HT-29 (cell line): ENCODE measurements at places on chromosomes 13 and 19. TPM values are rescaled to one million over a fixed set of nuclear protein-coding genes. Genes with fewer than 3 reads are reported as not detected.

ZNF93 gene
- 0.03 TPM in 1 of 2 replicates, not detected in the other for total RNA-seq

SIGLEC6 gene
- not detected in 2 replicates for total RNA-seq

KLK11 gene
- 128 and 138 TPM in 2 replicates for total RNA-seq

SYNGR4 gene
- total RNA-seq, result 0.34 and 1.2 TPM in 2 replicates

PRODH2 gene
- total RNA-seq, result not detected in 2 replicates

KLHL1 gene
- not detected in 2 replicates for total RNA-seq

UNC13A gene
- 0.03 and 0.05 TPM in 2 replicates for total RNA-seq

RNF113B gene
- total RNA-seq, result not detected in 2 replicates

TNFAIP8L1 gene
- total RNA-seq, result 6.3 TPM in 2 replicates

SMIM44 gene
- total RNA-seq, result 0.60 and 1.4 TPM in 2 replicates

CCNA1 gene
- total RNA-seq, result not detected in 2 replicates

MTRF1 gene
- total RNA-seq, result 10.7 and 10.9 TPM in 2 replicates

MBD3L4 gene
- not detected in 2 replicates for total RNA-seq

NCAN gene
- not detected in 2 replicates for total RNA-seq

MAP3K10 gene
- 9.7 and 15.2 TPM in 2 replicates for total RNA-seq

C13orf42 gene
- total RNA-seq, result not detected in 2 replicates

PNMA8B gene
- total RNA-seq, result not detected in 2 replicates

ATXN8OS gene
- total RNA-seq, result not detected in 2 replicates

LNX2 gene
- 19.7 and 20.0 TPM in 2 replicates for total RNA-seq

FUZ gene
- 2.0 and 3.1 TPM in 2 replicates for total RNA-seq

CHAMP1 gene
- total RNA-seq, result 16.1 and 16.9 TPM in 2 replicates

ZNF844 gene
- 0.86 and 0.99 TPM in 2 replicates for total RNA-seq

TBXA2R gene
- not detected in 2 replicates for total RNA-seq

ATP4A gene
- 0.13 TPM in 1 of 2 replicates, not detected in the other for total RNA-seq

NCR1 gene
- total RNA-seq, result not detected in 2 replicates

SOX1 gene
- not detected in 2 replicates for total RNA-seq

CHST8 gene
- not detected in 2 replicates for total RNA-seq

C19orf67 gene
- not detected in 2 replicates for total RNA-seq

BABAM1 gene
- total RNA-seq, result 79.8 and 98.6 TPM in 2 replicates

KIR2DL3 gene
- not detected in 2 replicates for total RNA-seq

CD22 gene
- total RNA-seq, result 0.28 TPM in 1 of 2 replicates, not detected in the other

ZNF585A gene
- 0.16 and 3.7 TPM in 2 replicates for total RNA-seq

MRPL57 gene
- 112 and 143 TPM in 2 replicates for total RNA-seq

PSG6 gene
- total RNA-seq, result not detected in 2 replicates

PSG4 gene
- not detected in 2 replicates for total RNA-seq

CCDC61 gene
- total RNA-seq, result 20.3 and 24.4 TPM in 2 replicates

TNFRSF19 gene
- total RNA-seq, result 0.03 TPM in 1 of 2 replicates, not detected in the other

LRRC4B gene
- total RNA-seq, result not detected in 2 replicates

FAM124A gene
- total RNA-seq, result not detected in 2 replicates

DUXA gene
- not detected in 2 replicates for total RNA-seq

PEAK3 gene
- not detected in 2 replicates for total RNA-seq

CYP2A6 gene
- not detected in 2 replicates for total RNA-seq

CEACAM4 gene
- total RNA-seq, result not detected in 2 replicates

P2RY11 gene
- total RNA-seq, result 5.5 and 11.1 TPM in 2 replicates

KANK3 gene
- 0.23 and 1.4 TPM in 2 replicates for total RNA-seq

METTL21C gene
- not detected in 2 replicates for total RNA-seq

ZNF224 gene
- total RNA-seq, result 9.7 and 17.3 TPM in 2 replicates

KL gene
- not detected in 2 replicates for total RNA-seq

SLC10A2 gene
- not detected in 2 replicates for total RNA-seq

PDX1 gene
- 0.51 and 0.89 TPM in 2 replicates for total RNA-seq

MYO16 gene
- total RNA-seq, result not detected in 2 replicates

FAM216B gene
- not detected in 2 replicates for total RNA-seq
